ENCODE measurements at places on chromosomes 16 and 17. TPM values are rescaled to one million over a fixed set of nuclear protein-coding genes. Genes with fewer than 3 reads are reported as not detected.

ITGA3 gene
- total RNA-seq: 2,030 TPM

TEKT5 gene
- not detected for total RNA-seq

LSM12 gene
- 51.2 TPM for total RNA-seq

ITGA2B gene
- total RNA-seq: 0.17 TPM

GDPD3 gene
- total RNA-seq: 0.80 TPM

KRT40 gene
- total RNA-seq: not detected

RHBDF1 gene
- 42.0 TPM for total RNA-seq

TP53TG3B gene
- not detected for total RNA-seq

OR1F1 gene
- not detected for total RNA-seq

IGF2BP1 gene
- total RNA-seq: 0.17 TPM

PLCG2 gene
- total RNA-seq: 8.2 TPM

TPSAB1 gene
- total RNA-seq: not detected

RPL13 gene
- 2,450 TPM for total RNA-seq

EXOSC6 gene
- 38.2 TPM for total RNA-seq

PTX4 gene
- not detected for total RNA-seq

MT3 gene
- not detected for total RNA-seq

ACBD4 gene
- total RNA-seq: 6.5 TPM

FAM83G gene
- total RNA-seq: 43.4 TPM

NDUFAF8 gene
- total RNA-seq: 141 TPM

CCL7 gene
- not detected for total RNA-seq
